ENCODE measurements at places on chromosomes 6 and 20.

DNA sequence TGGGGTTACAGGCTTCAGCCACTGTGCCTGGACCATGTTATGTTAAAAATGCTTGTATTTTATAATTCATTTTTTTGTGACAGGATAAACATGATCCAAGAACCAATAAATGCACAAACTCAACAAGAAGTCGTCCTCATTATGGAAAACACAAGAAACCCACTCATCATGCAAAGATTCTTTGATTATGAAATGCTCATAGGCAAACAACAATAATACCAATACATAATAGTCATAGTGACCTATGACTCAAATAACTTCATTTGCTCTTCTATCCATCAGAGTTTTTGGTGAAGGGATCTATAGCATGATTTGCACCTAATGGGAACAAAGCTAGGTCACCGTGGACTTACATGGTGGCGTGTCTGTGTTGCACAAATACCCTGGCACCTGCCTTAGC, 217.1 kb upstream of the THEMIS start:
- no peak for DNase-seq

DNA sequence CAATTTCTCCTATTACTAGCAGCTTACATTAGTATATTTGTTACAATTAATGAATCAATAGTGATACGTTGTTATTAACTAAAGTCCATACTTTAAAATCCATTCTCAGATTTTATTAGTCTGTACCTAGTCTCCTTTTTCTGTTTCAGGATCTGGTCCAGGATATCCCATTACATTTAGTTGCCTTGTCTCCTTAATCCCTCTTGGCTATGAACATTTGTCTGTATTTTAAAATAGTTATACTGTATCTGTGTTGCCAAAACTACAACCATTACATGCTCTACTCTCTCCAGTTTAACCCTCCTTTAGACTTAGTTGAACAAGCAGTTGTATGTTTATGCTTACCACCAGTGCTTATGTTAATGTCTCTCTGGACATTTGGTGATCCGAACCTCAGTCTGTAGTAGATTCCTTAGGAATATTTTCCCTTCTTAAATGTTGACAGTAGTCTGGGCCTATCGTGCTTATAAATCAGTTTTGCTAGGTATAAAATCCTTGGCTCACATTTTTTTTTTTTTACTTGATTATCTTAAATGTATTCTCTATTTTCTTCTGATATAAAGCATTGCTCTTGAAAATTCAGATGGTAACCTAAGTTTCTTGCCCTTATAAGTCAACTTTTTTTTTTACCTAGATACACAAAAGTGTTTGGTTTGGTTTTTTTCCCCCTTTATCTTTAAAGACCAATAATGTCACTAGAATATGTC, 12.2 kb downstream of the ALDH5A1 start:
- no peak for DNase-seq

- no peak for DNase-seq
These were observed 1.5 kb upstream of the ARID1B start for GRCh38 chr6:156775717-156776116.

DNA sequence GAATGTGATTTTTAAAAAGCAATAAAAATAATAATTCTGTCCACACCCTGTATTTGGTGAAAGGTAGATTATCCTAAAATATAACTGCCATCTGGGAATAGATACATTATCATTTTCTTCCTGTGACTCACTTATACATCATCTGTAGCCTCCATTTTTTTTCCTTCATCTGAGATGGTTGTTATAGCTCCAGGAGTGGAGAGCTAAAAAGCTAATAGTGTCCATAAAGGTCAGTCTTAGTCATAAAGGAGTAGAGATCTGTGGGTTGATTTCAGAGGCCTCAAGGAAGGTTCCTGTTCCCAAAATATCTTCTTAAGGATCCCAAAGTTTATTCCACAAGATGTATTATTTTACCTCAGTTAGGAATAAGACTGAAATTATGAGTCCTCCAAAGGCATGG, 41.1 kb downstream of the FBXO5 start:
- no peak for DNase-seq

GRCh38 chr6:89138173-89138572, 7.7 kb upstream of the PM20D2 start:
- DNase-seq, result no peak

- no peak for DNase-seq
These were observed 144.5 kb downstream of the VEGFA start for GRCh38 chr6:43914272-43915147.

DNA sequence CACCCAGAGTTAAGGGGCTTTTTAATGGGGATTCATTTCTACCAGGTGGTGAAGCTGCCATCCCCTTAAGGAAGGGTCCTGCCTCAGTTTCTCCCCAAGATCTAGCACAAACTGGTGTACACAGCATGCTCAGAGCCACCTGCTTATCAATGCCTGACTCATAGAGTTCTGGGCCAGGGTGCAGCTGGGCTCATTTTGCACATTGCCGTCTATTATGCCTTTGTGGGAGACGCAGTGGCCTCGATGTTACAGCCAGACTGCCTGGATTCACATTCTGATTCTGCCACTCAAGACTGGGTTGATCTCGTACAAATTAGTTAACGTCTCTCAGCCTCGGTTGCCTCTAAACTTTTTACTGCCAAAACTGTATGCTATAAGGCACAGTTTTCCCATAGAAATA, 365.7 kb downstream of the ZFAND3 start:
- DNase-seq, result no peak

GRCh38 chr6:125041740-125042459, 79.7 kb downstream of the RNF217 start:
- DNase-seq, result no peak

GRCh38 chr6:121688974-121689373, 253.5 kb downstream of the GJA1 start:
- no peak for DNase-seq

DNA sequence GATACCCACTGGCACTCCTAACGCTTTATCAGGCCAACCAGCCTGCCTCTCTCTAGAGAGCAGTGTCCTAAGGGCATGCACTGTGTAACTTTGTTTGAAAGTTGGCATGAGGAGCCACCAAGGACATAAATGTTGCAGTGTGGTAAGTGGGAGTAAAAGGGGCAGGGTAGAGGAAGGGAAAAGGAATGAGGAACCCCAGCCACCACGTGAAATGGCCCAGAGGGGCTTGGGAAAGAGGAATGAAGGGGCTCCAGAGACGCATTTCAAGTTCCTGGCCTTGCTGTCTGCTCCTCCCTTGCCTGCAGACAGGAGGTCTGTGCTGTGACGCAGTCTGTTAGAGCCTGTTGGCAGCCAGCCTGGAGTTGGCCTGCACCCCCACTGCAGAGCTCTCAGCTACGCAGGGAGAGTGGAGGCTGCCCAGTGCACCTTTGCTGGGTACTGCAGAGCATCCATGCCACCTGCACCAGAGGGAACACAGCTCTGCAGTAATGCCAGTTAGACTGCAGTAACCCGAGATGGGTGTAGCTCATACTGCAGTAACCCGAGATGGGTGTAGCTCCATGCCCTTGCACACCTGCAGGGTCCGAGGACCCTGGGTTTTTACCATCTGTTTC, 86.8 kb upstream of the SNAP25 start:
- DNase-seq, result peak; percentile 17

- DNase-seq, result no peak
These were observed 207.1 kb downstream of the NFATC2 start for GRCh38 chr20:51335329-51335841.

DNA sequence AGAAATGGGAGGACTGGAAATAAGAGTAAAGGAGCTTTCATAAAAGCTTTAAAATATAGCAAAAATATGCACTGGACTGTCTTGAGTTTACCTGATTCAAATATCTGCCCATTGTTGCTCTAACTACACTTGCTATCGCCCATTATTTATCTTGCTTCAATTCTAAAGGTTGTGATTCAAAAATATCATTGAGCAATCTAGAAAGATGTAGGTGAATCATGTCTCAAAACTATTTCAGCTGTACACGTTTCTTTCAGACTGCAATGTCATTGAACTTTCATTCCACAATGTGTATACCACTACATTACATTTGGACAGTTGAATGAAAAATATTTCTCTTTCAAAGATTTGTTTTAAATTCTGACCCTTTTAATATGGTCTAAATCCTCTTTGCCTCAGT, 545.6 kb downstream of the BMP2 start:
- DNase-seq, result no peak

DNA sequence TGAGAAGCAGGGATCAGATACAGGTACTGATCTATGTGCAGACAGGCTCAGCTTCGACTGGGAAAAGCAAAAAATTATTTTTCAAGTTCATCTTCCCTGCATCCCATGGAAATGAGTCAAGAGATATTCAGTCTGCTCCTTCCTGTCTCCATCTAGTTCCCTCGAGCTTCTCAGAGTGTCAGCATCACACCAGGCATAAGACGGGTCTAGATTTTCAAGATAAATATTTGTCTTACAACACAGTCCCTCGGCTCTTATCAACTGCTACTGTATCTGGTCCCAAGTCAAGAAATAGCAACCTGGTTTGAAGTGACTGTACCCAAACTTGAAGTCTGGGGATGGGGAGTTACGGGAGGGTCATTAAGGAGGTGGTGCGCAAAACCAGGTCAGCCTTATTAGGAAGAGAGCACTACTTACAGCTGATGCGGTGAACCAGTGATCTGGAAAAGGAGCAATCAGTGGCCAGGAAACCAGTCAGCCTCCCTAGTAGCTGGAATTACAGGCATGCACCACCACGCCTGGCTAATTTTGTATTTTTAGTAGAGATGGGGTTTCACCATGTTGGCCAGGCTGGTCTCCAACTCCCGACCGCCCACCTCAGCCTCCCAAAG, 29.7 kb downstream of the ZMYND8 start:
- DNase-seq, result no peak

- DNase-seq, result no peak
These were observed 145.3 kb downstream of the GMPR start for GRCh38 chr6:16383607-16384206.

- DNase-seq, result no peak
These were observed 143.4 kb upstream of the EEF1E1 start for GRCh38 chr6:8245726-8246125.
